Activated CD4-positive, alpha-beta T cell treated with anti-CD3 and anti-CD28 coated beads for 24 hours (primary cell): ENCODE measurements at places on chromosomes 16 and 17.

- no peak for DNase-seq
Observed at GRCh38 chr17:75861927-75862317, 6.8 kb upstream of the WBP2 start.

- DNase-seq = no peak
Observed at GRCh38 chr16:85349365-85350145, 237.3 kb upstream of the CIBAR2 start.

DNA sequence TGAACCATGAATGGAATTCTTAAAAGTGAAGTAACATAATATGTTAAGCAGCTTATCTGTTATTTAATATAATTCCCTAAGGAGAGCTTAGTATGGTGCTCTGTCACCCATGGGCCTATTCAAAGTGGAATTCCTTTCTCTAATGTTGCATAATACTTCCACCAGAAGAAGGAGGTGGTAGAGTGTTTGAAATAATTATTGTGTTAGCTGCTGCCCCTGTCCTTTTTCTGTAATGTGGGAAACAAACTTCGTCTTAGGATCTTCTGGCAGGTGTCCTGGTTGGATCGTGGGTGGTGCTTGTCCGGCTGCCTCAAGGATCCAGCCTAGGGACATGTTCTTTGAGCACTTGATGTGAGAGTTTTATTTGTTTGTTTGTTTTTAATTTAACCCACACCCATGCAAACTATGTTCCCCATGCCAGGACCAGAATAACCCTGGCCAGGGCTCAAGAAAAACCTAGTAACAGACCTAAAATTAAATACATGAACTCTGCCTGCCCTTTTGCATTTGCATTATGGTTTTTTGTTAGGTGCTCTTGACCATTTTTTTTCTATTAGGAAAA, 46.1 kb downstream of the ZNRF1 start:
- DNase-seq = no peak

GRCh38 chr17:51441431-51441830, 181.1 kb downstream of the UTP18 start:
- DNase-seq = no peak

GRCh38 chr17:27565874-27566670, 64.9 kb upstream of the LGALS9 start:
- no peak for DNase-seq

DNA sequence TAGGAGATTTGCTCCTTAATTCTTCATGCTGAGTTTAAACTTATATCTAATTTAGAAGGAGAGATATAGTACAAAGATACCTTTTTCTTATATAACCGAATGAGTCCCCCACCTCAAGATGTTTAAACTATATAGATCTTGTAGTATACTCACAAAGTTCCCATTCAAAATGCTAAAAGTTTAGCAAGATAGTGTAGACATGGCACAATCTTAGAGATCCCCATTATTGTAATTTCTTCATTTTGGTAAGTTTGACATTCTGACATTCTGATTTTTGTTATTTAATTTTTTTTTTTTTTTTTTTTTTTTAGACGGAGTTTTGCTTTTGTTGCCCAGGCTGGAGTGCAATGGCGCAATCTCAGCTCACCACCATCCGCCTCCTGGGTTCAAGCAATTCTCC, 22.8 kb downstream of the SNTB2 start:
- no peak for DNase-seq

- no peak for DNase-seq
Observed at GRCh38 chr16:75742424-75743047, 16.2 kb upstream of the CPHXL start.

- no peak for DNase-seq
Observed at GRCh38 chr16:86011532-86011931, 112.6 kb downstream of the IRF8 start.

GRCh38 chr16:11079652-11080187, 135.4 kb downstream of the CLEC16A start:
- no peak for DNase-seq

DNA sequence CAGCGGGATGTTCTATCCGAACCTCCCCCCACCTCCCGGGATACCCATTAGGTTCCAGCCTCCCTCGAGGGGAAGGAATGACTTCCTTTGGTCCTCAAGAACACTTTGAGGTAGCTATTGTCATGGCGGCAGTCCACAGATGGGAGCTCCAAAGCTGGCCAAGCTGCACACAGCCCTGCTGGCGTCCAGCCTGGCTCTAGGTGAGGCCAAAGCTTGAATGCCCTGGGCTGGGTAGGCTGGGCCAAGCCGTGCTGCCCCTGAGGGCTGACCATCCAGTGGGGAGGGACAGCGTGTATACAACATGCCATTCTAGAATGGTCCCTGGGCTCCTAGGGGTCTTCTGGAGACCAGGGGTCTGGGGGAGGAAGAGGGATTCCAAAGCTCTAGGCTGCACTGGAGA, 43.5 kb downstream of the PEMT start:
- DNase-seq = no peak

DNA sequence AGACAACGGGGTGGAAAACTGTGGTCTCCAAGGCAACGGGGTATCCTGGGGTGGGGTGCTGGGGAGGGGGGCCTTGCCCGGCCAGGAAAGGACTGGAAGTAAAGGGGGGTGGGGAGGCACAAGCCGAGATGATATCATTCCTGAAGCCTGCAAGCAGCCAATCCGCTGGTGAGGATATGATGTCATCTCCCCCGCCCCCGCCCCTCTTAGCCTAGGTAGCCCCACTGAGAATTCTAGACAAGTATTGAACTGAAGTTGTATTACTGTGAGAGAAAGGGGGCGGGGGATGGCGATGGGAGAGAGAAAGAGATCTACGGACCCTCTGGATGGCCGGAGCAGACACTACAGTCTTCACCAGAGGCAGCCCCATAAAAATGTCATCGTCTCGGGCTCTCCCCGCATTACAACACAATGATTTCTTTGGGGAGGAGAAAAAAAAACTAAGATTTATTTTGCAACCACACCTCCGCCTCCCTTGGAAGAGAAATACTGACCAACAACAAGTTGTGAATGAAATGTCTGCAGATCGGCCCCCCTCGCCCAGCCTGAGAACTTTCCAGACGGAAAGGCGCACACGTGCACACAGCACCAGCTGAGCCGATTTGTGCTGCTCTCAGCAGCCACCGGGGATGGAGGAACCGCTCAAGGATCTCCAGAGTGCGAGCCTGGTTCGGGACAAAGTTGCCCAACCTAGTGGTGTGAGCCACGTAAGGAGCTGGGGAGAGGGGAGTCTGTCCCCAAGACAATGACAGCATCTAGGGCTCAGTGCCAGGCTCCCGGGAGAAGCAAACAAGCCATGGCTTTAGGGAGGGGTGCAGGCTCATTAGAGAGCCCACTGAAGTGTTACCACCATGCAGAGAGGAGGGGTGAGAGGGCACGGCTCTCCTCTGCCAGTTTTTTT, 222.1 kb downstream of the SOX9 start:
- DNase-seq = no peak

DNA sequence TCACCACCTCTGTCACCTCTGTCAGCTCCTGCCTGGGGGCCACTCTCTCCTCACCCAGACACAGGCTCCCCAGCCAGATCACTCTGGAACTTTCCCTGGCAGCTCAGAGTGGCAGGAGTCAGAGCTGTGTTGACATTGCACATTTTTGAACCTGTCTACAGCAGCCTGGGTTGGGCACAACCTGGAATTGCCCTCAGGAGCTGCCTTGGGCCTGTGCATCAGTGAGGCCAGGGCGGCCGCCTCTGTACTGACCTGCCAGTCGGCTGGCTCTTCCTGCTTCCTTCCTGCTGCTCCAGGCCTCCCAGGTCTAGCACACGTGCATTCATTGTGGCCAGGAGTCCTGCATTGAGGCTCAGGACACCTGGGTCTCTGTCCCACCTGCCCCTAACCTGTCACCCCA, 14.2 kb upstream of the TMEM11 start:
- DNase-seq = no peak

DNA sequence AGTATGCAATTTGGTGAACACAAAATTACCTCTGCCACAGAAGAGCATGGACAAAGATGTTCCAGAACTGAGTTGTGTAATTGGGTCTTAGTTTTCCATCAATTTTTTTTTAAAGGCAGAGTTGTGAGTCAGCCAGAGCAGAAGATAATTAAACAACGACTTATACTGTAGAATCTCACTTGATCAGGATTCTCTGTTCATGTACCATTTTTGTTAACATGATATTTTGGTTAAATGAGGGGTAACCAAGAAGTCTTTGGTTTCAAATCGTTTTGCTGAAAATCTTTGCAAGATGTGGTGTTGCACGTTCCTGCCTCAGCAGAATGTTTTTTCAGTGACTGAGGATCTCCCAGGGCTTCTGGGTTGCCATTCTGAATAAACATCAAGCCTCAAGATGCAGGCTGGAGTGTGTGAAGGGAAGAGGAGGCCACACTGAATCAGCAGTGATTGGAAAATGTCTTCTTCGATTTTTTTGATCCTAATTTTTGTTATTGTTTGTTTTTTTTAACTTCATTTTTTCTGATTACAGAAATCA, 232.6 kb upstream of the IRX3 start:
- DNase-seq = no peak

GRCh38 chr17:56030009-56030624, 123.2 kb upstream of the ANKFN1 start:
- no peak for DNase-seq

DNA sequence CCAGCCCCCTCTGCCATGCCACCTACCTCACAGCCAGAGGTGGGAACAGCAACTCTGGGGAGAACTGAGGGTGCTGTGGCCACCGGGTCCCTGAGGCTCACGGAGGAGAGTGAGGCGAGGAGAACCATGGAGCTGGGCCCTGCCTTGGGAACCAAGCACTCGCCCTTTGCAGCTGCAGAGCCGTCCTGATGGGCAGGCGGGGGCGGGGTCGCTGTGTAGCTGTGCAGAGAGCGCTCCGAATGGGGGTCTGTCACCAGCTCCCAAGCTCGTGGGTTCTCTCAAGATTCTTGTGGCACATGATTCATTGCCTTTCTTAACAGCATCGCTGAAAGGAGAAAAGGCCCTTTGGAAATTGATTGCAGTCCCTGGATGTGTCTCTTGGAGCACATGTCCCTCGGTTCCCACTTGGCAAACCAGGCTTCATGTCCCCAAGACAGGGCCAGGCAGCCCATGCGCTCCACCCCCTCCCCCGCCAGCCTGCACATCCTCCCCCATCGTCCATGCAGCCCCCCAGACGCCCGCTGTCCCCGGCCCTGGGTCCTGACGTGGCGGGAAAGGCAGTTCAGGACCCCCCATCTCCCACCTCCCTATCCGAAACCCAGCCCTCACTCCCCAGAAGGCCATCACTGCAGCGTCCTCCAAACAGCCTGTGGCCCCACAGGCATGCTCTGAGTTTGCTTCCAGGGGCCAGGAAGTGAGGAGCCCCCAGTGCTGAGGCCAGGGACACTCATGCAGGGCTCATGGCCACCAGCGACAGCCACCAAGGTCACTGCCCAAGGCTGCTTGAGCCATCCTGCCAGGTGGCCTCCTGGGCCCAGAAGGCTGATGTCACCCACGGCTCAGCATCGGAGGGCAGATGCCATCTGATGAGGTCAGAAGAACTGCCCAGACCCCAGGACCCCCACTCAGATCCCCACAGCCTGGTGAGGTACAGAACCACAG, 20.6 kb upstream of the CHMP6 start:
- DNase-seq = no peak

- DNase-seq = no peak
Observed at GRCh38 chr16:24989494-24989893, 25.7 kb downstream of the ARHGAP17 start.

DNA sequence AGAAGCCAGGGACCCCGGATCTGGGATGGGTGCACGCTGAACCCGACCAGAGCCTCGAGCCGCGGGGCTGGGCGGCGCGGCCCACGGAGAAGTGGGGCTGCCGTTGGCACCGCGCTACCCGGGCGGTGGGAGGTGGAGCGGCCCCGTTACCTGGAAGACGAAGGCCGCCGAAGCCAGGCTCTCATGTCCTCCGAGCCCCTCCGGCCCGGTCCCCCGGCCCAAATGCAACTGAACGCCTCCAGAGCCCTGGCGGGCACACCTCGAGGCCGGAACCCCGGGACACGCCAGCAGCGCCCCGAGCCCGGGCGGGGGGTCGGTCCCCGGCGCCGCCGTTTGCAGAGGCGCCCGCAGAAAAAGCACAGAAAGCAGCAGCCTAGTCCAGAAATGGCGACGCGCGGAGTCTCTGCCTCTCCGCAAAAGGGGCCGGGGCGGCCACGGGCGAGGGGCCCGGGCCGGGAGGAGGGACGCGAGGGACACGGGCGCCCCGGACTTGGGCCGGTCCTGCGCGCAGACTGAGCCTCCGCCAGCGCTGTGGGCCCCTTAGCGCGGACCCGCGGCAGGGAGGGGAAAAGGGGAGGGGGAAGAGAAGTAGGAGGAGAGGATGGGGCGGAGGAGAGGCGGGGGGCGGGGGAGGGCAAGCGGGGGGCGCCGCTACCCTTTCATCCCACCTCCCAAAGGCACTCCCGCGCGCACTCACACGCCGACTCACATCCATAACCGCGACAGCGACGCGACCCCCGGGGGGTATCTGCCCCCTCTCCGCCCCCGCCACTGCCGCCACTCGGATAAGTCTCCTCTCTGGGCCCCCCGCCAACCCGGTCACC, 1.4 kb downstream of the AXIN2 start:
- no peak for DNase-seq

DNA sequence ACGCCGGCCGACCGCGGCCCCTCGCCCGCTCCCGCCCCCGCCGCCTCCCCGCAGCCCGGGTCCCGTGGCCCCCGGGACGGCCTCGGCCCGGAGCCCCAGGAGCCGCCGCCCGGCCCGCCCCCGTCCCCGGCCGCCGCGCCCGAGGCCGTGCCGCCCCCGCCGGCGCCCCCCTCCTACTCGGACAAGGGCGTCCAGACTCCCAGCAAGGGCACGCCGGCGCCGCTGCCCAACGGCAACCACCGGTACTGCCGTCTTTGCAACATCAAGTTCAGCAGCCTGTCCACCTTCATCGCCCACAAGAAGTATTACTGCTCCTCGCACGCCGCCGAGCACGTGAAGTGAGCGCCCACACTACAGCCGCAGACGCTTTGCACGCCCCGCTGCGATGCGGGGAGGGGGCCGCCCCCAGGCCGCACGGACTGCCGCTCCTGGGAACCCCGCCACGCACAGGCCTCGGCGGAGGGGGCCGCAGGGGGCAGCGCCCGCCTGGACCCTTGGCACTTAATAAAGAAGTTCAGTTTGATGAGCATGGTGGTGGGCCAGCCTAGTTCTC, 35.5 kb upstream of the ZC3H18 start:
- DNase-seq = no peak

GRCh38 chr17:28272166-28272565, 46.8 kb upstream of the TMEM97 start:
- no peak for DNase-seq

DNA sequence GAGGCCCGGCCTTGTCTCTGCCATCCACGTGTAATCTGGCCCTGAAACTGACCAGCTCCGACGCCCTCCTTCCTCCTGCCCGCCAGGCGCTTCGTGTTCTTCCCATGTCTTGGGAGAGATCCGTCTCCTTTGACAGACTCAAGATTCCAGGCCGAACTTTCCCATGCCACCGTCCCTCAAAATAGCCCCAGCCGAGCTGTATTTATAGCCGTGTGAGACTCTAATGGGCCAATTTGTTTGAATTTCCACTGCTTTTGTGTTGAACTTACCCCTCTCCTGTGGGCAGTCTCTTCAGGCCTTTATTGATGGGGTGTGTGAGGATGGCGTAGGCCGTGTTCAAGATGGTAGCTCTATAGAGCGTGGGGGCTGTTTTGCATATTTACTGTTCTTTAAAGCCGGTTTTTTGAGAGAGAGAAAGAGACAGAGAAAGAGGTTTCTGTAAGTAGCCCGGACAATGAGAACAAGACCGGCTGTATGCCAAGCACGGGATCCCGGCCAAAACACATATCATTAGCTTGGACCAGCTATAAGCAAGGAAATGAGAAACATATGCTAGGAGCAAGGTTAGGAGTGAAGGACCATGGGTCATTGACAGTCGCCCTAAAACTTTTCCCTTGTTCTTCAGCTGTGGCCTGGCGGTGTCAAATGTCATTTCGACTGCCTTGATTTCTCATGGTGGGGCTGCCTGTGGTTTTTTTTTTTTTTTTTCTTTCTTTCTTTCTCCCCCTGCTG, 124.5 kb upstream of the ZFHX3 start:
- no peak for DNase-seq
